ENCODE measurements at places on chromosomes 4 and X.
A peak's percentile ranks its signal among the peaks of the same experiment; 100 is the strongest.

- DNase-seq = no peak
These were observed 225.4 kb downstream of the PCDH7 start for GRCh38 chr4:30945586-30945985.

DNA sequence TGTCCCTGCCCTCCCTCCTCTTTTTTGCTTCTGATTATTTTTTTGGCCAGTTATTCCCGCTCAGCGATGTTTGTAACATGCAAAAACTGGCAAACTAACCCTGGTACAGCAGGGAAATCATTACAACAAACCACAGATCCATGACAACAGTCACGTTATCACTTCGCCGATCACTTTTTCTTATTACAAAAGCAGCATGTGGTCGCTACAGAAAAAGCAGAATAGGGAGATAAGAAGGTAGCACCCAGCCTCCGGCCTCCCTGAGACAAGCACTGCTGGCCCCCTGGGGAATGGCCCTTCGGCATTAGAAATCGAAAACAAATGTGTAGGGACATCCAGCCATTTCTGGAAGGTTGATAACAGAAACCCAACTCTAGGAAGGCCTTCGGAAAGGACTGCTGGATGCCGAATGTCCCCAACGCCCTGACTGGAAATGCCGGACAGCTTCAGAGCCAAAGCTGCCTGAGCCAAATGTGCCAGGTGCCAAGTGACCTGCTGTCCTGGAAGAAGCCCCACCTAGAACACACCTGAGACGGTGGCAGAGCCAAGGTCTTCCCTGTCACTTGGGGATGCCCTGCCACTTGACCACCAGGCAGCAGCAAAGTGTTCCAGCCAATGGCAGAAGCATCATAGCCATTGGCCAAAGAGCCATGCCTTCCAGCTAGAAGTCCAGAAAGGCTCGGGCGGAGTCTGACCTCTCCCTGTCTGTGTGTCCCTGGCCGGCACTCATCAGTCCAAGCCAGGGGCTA lies 2.9 kb downstream of the IDH3G start:
- no peak for DNase-seq

GRCh38 chr4:74682567-74683359 lies 111.6 kb downstream of the BTC start:
- no peak for DNase-seq

DNA sequence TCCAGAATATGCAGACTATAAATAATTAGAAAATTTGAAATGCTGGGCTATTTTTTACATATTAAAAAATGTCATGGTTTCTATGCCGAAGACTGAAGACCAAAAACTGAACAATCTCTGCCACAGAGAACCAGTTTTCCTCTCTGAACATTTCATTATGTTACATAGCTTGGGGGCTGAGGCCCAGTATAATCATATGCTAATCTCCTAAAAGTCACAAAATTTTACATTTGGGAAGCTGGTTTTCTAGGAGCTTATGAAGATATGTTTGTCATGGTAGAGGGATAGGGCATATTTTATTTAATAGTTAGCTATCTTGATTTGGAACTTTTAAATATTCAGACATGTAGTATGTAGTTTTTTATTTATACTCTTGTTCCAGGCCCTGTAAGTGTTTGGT lies 167.8 kb downstream of the GPAT3 start:
- no peak for DNase-seq

GRCh38 chrX:41779941-41780340 lies 56.0 kb downstream of the GPR82 start:
- no peak for DNase-seq

GRCh38 chr4:113762186-113763028 lies 869 bp upstream of the CAMK2D start:
- peak; percentile 99 for DNase-seq

DNA sequence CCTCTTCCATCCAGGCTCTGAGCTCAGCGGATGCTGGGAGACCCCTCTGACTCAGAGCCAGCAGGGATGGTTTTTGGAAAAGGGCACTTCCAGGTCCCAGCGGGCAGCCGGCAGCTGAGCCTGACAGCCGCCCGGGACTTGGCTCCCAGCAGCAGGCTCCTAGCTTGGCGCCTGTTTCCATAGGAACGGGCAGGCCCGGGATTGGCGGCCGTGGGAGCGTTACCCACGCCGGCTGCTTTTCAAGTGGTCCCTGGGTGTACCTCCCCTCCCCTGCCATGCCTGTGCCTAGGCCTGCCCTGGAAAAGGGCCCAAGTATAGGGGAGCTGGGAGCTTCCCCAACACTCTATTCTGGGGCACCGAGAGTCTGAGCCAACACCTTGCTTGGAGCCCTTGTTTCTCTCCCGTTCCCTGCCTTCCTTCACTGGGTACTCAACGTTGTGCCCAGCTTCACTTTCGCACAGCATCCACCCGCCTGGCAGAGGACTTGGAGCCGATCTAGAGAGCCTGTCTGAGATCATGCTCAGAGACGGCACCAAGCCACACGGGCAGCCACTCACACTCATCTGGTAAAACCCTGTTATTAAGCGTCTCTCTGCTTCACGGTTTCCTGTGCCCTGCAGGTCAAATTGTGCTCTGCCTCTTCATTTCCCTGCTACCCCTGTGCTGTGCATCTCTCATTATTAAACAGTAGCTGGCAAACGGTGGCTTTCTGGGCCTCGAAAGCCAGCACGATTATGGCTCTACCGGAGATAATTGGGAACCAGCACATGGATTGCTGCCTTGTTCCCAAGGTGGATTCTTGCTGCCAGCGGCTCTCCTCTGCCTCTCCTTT lies 521.5 kb downstream of the BCOR start:
- DNase-seq = no peak

DNA sequence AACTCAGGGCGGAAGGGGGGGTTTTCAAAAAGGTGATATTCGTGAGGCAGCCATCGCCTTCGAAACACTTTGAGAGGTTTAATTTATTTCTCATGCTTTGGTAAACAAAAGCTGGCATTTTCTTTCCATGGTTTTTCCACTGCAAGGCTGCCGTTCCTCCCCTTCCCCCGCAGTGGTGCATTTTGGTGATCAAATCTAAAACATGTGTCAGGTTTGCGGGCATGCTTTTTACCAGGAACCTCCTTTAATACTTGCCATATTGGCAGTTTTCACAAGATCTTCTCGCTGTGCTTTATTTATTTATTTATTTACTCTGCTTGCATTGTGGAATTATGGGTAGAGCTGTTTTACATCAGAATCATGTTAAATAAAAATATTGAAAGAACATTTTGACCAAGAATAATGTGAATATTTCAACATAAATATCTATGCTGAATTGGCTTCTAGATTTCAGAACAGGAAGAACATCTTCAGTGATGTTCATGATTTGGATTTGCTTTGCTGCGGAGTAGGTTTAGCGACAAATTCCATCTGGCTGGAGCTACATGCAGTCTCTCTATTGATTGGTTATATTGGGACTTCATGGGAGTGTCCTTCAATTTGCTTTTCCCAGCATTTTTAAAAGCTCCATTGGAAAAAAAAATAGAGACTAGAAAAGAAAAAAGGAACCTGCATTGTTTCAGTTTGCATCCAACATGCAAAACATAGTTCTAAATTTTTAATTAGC lies 54.4 kb downstream of the STOX2 start:
- no peak for DNase-seq

- no peak for DNase-seq
These were observed 200.0 kb downstream of the IL1RAPL1 start for GRCh38 chrX:28787206-28787605.

DNA sequence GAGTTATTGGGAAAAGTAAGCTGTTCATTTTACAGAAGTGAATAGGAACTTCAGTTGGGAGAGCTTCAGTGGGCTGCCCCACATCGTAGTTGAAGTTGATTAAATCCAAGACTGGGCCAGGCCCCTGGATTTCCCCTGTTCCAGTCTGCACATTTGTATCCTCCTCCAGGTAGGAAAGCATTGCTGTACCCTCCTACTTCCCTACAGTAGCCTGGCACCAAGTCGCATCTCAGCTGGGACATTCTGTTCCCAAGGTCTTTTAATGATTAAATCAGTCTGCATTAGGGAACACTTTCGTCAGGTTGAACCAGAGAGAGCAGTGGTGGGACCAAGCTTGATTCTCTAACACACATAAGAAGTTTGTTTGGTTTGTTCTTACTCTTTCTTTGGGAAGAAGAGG lies 165.8 kb upstream of the PPARGC1A start:
- DNase-seq = no peak

- DNase-seq = no peak
These were observed 83.2 kb upstream of the IL1RAPL2 start for GRCh38 chrX:104482757-104483156.

GRCh38 chr4:17189401-17189720 lies 290.9 kb upstream of the LDB2 start:
- no peak for DNase-seq

GRCh38 chr4:31370866-31371465 lies 650.8 kb downstream of the PCDH7 start:
- DNase-seq = no peak

GRCh38 chr4:114998316-114998715 lies 115.1 kb downstream of the NDST4 start:
- DNase-seq = no peak

DNA sequence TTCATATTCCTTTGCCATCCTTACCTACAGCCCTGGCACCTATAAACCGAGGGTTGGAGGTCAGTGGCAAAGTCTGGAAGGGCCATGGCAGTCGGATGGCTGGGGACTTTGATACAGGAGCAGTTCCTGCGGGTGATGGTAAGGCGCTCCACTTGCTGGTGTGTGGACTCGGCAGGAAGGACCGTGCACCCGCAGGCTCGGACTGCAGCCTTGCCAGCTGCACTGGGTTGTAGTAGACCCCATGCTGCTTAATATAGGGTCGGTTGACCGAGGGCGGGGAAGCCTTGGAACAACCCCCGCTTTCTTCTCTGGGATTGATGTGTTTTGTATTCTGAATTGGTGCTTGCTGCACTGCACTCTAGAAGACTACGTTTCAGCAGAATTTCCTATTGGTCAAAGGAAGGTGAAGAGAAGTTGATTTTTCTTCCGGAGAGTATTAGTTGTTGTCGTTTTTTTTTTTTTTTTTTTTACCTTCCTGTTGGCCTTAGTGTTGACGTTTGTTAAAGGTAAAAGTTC lies 638 bp downstream of the BLTP1 start:
- no peak for DNase-seq

DNA sequence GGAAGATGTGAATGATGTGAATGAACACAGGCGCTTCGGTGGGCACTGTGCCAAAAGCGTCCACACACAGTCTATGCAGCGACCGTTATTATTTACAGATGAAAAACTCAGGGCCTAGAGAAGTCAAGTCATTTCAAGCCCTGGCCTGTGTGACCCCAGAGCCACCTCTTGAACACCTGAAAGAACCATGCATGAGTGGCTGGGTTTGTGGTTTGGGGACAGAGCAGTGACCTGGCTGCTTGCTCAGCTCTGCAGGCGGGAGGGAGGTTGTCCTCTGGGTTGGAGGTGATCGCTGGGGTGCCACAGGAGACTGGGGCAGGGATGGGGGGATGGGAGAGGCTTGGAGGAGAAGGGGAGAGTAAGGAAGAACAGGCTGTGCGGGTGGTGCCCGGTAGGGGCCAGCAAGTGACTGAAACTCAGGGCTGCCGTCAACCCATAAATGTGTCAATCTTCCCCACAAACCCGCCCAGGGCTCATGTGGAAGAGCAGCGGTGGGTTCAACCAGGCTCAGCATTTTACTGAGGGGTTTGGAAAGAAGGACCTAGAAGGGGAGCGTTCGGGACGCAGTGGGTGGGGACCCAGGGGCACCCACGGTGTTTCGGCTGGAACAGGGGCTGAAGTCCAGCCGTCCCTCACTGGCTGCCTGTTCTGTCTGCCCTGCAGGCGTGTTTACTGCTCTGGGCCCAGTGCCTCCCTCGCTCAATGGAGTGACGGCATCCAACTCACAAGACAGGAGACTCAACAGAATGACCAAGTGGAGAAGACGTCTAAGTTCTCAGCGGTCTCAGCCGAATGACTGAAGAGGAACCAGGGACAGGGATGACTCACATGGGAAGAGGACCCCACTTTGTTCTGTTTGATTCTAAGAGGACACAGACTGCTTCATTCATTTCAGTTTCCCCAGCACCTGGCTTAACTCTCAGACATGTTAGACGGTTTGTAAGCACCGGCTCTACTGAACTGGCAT lies 167.8 kb downstream of the AFAP1 start:
- DNase-seq = no peak

GRCh38 chrX:55135171-55135570 lies 46.4 kb downstream of the PAGE2 start:
- peak; percentile 1 for DNase-seq

DNA sequence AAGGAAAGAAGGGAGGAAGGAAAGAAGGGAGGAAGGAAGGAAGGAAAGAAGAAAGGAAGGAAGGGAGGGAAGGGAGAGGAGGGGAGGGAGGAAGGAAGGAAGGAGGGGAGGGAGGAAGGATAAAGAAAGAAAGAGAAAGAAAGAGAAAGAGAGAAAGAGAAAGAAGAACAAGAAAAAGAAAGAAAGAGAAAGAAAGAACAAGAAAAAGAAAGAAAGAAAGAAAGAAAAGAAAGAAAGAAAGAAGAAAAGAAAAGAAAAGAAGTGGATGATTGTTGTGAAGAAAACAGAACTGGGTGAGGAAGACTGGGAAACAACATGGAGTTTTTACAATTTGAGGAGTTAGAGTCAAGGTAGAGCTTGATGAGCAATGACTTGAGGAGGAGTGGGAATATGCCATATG lies 78.0 kb downstream of the EIF4E start:
- DNase-seq = no peak

DNA sequence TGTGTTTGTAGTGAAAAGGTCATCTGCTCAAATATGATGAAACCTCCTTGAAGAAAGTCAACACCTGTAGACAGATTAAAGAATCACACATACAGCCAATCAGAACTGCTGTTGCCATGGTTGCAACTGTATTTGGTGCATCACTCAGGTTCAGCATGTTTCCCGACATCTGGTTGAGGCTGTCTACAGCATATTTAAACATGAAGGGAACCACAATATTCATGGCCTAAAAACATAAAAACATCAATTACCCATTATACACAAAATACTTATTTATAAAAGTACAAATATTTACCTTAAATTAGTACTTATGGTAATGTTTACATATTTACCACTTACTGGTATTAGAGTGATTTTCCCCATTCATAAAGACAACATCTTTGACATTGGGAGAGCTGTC lies 79.7 kb downstream of the ABCB7 start:
- no peak for DNase-seq

GRCh38 chr4:174483792-174484191 lies 38.5 kb downstream of the HPGD start:
- no peak for DNase-seq

GRCh38 chrX:145213504-145213903 lies 33.8 kb upstream of the SPANXN1 start:
- no peak for DNase-seq

DNA sequence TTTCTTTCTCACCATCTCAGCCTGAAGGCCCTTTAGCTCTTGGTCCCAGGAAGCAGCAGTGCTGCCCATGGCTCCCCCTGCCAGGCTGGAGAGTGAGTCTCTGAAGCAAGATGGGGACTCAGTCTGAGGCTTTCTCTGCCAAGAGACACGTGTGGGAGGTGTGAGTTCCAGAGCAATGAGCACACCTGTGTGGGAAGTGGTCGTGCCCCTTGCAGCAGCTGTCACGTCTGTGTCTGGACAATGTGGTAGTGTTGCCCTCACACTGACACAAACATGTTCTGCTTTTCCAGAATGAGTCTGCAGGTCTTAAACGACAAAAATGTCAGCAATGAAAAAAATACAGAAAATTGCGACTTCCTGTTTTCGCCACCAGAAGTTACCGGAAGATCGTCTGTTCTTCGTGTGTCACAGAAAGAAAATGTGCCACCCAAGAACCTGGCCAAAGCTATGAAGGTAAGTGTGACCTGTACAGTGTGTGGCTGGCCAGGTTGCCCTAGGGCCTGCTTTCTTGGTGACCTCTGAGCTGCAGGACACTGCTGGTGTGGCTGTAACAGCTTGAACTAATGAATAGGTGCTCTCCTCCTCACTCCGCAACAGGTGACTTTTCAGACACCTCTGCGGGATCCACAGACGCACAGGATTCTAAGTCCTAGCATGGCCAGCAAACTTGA lies 1.9 kb downstream of the TACC3 start:
- DNase-seq = no peak

- DNase-seq = no peak
These were observed 254.3 kb upstream of the AGA start for GRCh38 chr4:177696438-177696966.

Data from stimulated activated CD4-positive, alpha-beta T cell treated with anti-CD3 and anti-CD28 coated beads, TNF-alpha, amount 100 ng/mL, for 48 hours (primary cell).